ENCODE measurements at places on chromosomes 3 and 15.
A peak's percentile ranks its signal among the peaks of the same experiment; 100 is the strongest.

DNA sequence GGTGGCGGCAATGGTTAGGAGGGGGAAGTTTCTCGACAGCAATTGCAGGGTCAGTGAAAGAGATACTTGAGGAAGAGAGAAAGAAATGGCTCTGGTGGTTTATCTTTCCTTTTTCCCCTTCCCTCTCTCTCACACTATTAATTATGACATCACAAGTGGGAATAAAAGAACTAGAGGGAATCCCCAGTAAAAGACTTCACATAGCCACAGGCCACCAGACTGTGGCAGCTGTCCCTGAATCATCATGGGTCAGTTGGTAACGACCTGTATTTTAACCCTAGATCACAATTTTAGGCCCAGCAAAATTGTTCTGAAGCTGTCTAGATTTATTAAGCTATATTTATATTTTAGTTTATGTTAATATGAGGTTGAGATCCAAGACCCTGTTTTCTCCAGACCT, 40.3 kb downstream of the MBNL1 start:
- DNase-seq: no peak

DNA sequence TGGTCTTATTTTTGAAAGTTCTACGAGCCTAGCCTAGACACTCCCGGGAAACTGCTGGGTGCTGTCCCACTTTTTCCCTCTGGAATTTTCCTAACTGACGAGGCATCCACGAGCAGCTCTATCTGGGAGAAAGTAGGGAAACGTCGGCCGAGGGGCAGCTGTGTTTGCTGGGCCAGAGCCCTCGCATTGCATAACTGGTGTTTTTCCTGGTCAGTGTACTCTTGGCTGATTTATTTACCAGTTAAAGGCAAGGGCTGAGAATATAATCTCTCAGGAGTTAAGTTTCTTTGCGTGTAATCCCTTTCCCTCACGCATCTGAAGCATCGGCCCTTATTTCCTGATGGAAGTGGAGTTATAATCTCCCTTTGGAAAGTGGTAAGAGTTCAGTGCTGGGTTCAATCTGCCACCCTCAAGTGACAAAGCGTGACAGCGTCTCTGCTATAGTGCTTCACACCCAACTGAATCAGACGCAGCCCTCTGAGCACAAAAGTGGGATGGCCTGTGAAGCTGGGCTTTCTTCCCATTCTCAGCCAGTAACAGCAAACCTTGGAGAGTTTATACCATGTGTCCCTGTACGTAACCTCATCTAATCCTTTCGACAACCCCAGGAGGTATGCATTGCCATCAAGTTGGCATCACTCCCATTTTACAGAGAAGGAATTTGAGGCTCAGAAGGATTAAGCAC, 311.5 kb downstream of the RORA start:
- no peak for DNase-seq

DNA sequence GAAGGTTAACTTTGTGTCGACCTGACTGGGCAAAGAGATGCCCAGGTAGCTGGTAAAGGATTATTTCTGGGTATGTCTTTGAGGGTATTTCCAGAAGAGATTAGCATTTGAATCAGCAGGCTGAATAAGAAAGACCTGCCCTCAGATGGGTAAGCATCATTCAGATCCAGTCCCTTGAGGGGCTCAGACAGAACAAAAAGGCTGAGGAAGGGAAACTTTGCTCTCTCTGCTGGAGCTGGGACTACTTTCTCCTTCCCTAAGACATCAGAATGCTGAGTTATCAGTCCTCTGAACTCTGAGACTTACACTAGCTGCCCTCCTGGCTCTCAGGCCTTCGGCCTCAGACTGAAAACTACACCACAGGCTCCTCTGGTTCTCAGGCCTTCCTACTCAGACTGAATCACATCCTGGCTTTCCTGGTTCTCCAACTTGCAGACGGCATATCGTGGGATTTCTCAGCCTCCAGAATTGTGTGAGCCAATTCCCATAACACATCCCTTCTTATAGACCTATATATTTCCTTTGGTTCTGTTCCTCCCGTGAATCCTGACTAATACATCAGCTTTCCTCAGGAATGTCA, 982.9 kb downstream of the TUSC7 start:
- no peak for DNase-seq

DNA sequence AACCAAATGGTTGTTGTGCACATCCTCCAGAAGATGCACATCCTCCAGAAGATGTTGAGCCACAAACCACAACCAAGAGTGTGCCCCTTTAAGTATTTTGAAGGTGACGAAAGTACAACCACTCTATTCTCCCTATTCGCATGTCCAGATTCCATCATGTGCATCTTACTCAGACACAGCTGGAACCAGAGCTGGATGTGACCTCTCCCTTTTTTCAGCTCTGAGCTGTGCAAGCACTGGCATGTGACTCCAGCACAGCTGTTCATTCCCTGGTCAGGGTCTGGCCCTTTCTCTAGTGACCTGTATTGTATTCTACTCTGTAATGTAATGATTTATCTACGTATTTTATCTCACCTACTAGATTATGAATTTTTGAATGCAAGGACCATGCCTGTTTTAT, 29.3 kb upstream of the DLG1 start:
- DNase-seq: peak; percentile 32

DNA sequence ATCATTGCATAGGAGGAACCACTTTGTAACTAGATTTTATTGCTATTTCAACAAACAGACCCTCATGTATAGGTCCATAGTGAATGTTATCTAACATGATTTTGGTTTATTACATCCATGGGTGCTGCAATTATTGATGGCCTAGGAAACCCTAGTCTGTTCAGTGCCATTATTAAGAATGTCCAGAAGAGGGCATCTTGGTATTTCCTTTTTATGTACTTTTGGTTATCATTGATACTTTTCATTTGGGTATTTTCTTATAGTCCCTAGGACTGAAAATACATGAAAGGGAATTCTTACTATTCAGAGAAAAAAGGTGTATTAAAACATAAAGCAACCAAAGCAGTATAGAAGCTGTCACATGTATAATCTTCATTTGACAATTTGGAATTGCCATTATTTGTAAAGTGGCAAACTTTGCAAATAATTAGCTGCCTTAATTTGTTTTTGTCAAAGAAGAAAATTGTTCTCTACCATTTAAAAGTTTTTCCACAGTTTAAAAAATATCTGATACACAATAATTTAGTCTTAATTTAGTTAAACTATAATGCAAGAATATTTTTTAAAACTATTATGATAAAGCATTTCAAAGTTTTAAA, 48.7 kb downstream of the CNOT10 start:
- no peak for DNase-seq

- no peak for DNase-seq
Measured at GRCh38 chr15:80060356-80061006, 1.0 kb downstream of the ZFAND6 start.

DNA sequence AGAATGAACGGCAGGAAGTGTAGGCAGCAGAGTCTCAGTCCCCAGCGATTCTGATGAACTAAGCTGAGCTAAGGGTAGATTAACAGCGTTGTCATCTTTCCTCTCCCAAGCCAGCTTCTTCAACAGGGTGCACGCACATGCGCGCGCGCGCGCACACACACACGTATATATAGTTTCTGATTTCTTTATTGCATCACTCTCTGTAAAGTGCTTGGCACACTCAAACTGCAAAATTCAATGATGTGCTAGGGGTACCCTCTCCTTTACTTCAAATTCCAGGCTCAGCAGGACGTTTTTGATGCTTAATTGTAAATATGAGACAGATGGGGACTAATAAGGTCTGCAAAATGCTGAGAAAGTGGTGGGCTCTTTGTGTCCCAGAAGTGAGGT, 26.1 kb upstream of the VPS8 start:
- DNase-seq: no peak

GRCh38 chr3:189300345-189300744, 128.6 kb downstream of the TPRG1 start:
- no peak for DNase-seq

DNA sequence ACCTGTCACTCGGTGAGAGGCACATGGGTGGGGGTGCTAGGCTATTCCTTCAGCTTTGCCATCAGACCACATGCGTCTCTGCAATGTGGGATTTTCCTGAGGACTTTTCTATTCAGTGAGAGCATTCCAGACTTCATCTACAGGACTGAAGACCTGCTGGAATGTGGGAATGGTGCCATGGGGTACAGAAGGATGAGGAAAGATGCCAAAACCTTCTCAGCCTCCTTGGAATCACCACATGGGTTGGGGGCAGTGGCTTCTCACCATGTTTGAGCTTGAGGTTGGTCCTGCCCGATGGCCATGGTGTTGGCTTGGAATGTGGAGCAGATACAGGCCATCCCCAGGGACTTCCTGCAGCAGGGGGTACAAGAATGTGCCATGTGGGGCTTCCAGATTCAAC, 80.9 kb upstream of the KLF13 start:
- DNase-seq: no peak

- DNase-seq: no peak
Measured at GRCh38 chr15:43465100-43465499, 27.9 kb downstream of the TP53BP1 start.

DNA sequence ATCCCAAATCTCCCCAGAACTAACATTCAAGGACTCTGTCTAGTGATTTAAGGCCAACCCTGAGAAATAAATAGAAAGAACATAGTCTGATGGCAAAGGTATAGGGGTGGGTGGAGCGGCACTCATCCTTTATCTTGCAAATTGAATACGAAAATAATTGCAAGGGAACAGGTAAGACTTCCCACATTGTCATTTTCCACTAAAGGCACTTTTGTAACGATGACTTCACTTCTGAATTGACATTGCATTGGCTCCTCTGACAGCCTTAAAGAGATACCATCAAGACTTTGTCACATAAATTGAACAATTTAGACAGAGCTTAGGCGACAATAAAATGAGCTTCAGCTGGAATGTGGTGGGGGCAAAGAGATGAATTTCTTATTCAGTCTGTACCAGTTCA, 75.3 kb upstream of the PLCL2 start:
- no peak for DNase-seq

GRCh38 chr3:94349310-94349878, 286.5 kb downstream of the NSUN3 start:
- DNase-seq: no peak

GRCh38 chr3:115968871-115969270, 345.6 kb downstream of the GAP43 start:
- no peak for DNase-seq

DNA sequence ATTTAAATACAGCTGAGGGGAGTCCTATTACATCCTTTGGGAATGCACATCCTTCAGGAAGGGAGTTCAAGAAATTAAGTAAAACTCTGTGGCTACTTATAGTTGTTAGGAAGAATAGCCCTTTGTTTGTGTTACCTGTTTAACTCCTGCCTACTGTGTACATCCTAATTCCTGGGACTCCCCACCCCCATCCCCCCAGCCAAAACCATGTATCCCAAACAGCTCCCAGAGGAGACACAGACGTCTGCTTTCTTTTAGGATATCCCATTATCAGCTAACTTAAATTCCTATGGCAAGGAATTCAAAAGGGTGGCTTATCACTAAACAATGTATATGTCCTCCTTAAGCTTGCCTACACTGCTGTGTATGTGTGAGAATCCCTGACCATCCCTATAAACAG, 581.7 kb downstream of the DIPK2A start:
- DNase-seq: no peak

- peak; percentile 20 for DNase-seq
Measured at GRCh38 chr15:67914537-67915460, 75.0 kb upstream of the RNU6-1 start.

- DNase-seq: peak; percentile 10
Measured at GRCh38 chr15:90665288-90666134, 51.6 kb upstream of the BLM start.

DNA sequence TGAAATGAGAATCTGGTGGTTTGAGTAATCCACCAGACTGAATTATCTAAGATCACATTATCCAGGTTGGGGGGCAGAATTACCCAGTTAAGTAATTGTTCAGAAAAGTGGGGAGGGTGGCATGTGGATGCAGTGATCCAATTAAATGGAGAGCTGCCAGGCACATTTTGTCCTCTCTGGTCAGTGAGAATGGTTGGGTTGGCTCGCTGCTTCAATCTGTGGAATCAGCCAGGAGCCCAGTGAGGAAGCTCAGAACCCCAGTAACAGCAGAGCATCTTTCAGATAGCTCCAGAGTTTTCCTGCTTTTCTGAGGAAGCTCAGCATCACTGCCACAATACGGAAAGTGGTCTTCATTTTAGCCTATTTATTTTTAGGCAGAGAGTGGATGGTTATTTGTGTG, 6.4 kb upstream of the EXOG start:
- DNase-seq: no peak

- peak; percentile 12 for DNase-seq
Measured at GRCh38 chr3:197501879-197502620, 53.7 kb downstream of the BDH1 start.

- no peak for DNase-seq
Measured at GRCh38 chr3:155555479-155556060, 189.3 kb downstream of the PLCH1 start.

- DNase-seq: no peak
Measured at GRCh38 chr15:62027263-62027565, 33.0 kb downstream of the VPS13C start.

DNA sequence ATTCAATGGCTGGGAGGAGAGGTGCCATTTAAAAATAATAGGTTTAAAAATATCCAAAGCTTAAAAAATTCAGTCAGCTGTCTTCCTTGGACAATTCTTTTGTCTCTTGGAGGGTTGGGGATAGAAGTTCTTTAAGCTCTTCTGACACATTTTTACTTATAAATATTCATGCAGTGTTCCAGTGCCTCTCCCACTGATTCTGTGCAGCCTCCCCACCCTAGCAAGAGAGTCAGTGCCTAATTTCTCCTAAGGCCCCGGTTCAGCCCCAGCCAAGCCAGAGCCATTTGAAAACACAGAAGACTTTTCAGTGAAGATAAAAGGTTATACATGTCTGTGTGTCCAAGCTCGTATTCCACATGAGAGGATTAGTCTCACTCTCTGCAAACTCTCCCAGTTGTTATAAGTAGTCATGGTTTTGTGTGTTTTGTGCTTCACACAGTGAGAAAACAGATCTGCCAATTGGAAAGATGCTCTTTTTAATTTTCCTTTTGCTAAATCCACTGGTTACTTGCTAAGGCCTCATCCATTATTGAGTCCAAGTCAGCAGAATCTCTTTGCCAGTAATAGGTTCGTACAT, 141.3 kb downstream of the CD47 start:
- DNase-seq: no peak

- no peak for DNase-seq
Measured at GRCh38 chr3:34362910-34363309, 564.5 kb downstream of the PDCD6IP start.

GRCh38 chr3:132513057-132513456, 84.0 kb upstream of the ACKR4 start:
- no peak for DNase-seq

GRCh38 chr3:173502983-173503568, 105.5 kb downstream of the NLGN1 start:
- DNase-seq: no peak
